ENCODE measurements at places on chromosomes 16 and 17.

DNA sequence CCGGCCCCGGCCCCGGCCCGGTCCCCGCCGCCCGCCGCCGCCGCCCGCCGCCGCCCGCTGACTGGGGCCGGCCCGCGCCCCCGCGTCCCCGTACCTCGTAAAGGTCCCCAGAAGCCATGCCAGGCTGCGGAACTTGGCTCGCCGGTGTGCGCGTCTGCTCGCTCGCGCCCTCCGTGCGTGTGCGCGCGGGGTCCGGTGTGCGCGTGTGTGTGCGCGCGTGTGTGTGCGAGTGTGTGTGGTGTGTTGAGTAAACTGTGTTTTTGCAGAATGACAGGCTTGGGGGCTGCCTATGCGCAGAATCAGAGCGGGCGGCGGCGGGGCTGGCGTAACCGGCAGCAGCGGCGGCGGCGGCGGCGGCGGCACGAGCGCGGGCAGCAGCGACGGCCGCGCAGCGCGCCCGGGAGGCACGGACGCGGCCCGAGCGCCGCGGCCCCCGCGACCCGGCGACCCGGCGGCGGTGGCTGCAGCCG, 307 bp downstream of the CDYL2 start:
- DNase-seq = peak; percentile 49

- peak; percentile 88 for DNase-seq
Observed at GRCh38 chr16:84593825-84594724, 23.8 kb downstream of the COTL1 start.

DNA sequence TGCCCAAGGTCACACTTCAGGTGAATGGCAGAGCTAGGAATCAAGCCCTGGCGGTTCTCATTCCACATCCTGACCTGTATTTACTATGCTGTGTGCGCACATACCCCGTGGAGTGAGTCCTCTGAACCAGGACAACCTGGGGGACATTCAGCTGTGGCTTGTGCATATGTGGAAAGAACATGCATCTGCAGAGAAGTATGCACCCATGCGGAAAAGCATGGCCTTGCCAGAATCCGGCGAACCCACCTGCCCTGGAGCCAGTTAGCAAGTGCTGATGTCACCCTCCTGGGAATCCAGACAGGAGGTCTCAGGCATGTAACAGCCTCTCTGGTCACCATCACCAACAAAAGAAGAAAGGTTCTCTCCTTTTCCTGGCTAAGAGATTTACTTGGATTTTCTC, 1.9 kb downstream of the RASL10B start:
- DNase-seq = no peak

DNA sequence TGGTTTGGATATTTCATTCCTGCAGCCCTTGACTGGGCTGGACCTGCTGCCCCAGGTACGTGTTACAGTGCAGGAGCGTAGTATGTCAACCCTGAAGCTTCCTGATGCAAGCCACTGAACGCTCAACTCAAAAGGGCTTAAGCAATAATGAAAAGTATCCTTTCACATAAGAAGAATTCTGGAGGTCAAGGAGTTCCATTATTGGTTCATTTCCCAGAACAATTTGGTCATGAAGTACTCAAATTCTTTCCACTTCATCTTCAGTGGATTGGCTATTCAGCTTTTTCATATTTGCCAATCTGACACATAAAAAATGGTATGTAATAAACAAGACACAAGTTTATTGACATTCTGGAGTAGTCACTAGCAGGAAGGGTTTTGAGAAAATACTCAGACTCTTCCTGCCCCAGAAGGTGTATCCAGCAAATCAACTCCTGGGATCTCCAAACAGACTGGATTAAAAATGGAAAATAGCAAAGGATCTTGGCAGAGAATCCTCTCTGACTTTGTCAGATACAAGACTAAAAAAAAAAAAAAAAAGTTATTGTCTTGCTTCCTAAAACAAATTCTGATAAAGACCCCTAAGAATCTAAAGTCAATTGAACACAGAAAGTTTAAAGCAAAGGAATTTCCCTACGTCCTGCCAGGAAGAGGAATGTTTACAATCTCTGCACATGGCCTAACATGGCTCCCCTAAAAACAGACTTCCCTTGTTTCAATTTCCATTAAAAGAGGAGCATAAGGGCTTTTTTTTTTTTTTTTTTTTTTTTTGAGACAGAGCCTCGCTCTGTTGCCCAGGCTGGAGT, 37.5 kb upstream of the WSB1 start:
- DNase-seq = no peak

DNA sequence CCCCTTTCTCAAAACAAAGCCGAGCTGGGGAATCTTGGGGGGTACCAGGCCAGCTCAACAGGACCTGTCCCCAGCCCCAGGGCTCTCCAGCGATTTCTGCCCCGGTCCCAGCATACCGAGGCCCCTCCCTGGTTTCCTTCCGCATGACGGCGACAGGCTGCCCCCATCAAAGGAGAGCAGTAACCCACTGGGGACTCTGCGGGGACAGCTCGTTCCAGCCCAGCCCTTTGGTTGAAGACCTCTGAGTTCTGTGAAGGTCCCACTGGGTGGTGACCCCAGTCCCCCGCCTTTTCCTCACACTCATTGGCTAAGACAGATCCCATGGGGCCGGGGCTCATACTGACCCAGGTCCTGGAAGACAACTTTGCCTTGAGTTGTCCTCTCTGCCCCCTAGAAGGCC, 4.1 kb downstream of the SMTNL2 start:
- DNase-seq = no peak

DNA sequence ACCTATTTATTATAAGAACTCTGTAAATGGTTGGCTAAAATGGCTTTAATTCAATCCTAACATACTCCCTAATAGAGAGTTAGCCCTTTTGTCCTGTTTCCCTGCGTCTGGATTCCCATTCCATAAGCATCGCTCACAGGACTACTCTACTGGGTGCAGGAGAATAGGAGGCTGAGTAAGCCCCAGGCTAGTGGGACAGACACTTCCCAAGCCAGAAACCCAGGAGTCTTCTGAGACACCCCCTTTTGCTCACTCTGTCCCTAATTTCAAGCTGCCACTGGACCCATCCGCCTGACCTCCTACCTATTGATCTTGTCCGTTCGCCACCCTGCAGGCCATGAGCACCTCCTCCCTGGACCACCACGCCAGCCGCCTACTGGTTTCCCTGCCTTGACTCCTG, 16.7 kb upstream of the TOB1 start:
- no peak for DNase-seq

GRCh38 chr17:10021272-10021984, 116.4 kb upstream of the RCVRN start:
- DNase-seq = no peak

DNA sequence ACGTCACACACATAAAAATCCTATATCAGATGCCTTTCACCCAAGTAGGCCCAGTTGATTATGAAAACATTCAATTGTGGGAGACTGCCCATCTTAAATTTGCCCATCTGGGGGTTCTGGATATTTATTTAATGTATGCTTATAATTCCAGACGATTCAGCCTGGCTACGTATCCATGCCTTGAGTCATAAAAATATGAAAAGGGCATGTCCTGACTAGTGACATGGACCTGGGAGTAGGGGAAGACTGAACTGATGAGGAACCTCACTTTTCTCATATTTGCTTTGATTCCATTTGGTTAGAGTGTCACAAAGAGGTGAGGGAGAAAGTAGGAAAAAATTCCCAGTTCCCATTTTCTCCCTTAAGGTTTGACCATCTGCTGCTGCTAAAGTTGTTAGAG, 122.5 kb upstream of the GNAO1 start:
- no peak for DNase-seq

DNA sequence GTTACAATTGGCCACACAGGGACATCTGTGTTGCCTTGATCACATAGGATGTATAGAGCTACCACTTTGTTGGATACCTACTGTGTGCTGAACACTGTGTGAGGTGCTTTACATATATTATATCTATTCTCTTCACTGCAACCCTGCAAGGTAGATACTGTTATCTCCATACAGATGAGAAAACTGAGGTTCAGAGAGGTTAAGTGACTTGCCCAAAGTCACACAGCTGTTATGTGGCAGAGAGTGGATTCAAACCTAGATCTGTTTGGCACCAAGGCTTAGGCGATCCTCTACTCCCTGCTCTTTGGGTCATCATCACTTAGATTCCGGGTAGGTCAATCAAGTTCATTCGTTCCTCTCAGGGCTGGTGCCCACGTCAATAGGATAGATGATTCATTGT, 260.5 kb upstream of the IRX3 start:
- no peak for DNase-seq

DNA sequence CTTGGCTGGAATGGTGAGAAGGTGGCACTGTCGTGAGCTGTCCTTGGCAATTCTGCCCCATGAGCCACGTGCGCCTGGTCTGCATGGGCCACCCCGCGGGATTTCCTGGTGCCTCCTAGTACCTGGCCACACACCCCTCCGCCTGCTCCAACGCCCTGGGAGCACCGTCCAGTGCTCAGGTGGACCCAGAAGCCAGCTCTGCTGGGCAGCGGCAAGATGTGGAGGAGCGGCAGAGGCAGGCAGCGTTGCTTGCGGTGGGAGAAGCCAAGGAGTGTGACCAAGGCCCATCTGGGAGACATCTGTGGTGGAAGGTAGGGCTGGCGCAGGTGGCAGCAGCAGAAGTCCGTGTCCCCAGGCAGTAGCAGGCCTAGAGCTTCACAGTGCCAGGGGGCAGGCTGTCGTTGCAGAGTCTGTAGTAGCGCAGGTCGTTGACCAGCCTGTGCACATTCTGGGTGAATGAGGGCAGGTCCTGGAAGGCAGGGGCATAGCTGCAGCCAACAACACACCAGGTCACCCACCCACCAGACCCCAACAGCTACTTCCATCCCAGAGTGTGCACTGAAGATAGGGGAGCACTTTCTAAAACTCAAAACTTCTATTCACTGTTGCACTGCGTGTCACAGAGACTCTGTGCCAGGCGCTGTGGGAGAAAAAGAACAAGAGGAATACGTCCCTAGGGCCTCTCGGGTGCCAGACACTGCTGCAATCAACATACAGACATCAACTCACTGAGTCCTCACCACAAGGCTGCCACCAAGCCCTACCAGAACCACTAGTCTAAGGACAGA, 34.9 kb upstream of the GSG1L start:
- DNase-seq = no peak

DNA sequence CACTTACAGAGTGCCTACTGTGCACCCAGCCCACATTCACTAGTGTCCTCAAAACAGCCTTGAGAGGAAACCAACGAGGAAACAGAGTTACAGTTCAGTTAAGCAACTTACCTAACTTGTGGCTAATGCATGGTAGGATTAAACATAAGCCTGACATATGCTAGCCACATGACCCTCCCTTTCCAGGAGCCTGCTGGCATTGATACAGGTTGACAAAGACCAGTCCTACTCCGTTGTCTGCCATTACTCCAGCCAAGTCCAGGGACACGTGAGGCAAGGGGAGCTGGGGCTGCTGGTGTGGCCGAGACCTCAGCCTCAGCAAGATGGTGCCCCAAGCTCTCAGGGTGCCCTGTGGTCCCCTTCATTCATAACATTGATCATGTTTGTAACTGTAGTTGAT, 37.9 kb downstream of the SNX20 start:
- DNase-seq = no peak

DNA sequence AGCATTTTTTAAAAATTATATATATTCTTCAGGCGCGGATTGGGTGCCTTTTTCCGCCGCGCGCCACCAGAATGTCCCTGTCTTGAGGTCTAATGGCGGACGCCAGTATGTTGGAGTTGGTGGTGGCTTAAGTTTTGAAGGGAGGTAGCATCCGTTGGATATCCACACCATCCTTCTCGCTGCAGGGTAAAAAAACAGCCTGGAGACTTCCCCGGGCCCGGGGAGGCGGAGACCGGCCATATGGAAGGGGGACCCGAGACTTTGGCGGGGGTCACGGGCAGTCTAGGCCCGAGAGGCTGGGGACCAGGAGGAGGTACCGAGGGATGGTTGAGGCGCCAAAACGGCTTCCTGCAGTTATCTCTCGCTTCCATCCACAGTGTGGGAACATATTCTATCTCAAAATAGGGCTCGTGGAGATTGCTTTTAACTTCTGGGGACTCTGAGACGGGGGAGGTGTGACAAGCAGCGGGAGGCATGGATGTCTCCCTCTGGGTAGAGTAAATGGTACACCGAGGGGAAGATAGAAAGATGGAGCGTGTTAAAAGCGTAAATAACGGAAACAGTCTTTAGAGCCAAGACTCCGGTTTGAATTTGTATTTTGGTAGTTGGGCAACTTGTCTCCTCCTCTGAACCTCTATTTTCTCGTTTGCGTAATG, at the start of gene SF3B3:
Gene SF3B3 (plus strand): TSS at position 74 of the 656 bp plus-strand sequence. CDS start 2,841 bp downstream, outside the sequence.
- DNase-seq = peak; percentile 82

GRCh38 chr17:66533572-66533971, 231.2 kb downstream of the PRKCA start:
- DNase-seq = no peak

GRCh38 chr17:9231449-9232154, 210.3 kb downstream of the NTN1 start:
- DNase-seq = no peak

GRCh38 chr17:14747603-14747950, 446.7 kb downstream of the HS3ST3B1 start:
- no peak for DNase-seq
